ENCODE measurements at places on chromosomes 1 and 21. TPM values are rescaled to one million over a fixed set of nuclear protein-coding genes. Genes with fewer than 3 reads are reported as not detected.
A peak's percentile ranks its signal among the peaks of the same experiment; 100 is the strongest.

The OLFM3 gene
- not detected for total RNA-seq

The CELA3A gene
- total RNA-seq = 5.2 TPM

- no peak for DNase-seq
- no peaks in the 10 kb centered on the region for H3K4me1 ChIP-seq
- H3K27me3 ChIP-seq = no peaks in the 10 kb centered on the region
- no peak overlapping the region for H3K4me3 ChIP-seq
Observed at GRCh38 chr1:162335126-162335525, 41.5 kb downstream of the SPATA46 start.

- no peak overlapping the region for H3K4me3 ChIP-seq
- H3K4me1 ChIP-seq = no peaks in the 10 kb centered on the region
- peak; percentile 75 for DNase-seq
- H3K36me3 ChIP-seq = no peaks in the 10 kb centered on the region
- no peak overlapping the region for H3K27ac ChIP-seq
Observed at GRCh38 chr1:228316589-228317387, 89.8 kb downstream of the TRIM11 start.

The FAM72D gene
- 0.29 TPM for total RNA-seq

The FAM163A gene
- not detected for total RNA-seq

DNA sequence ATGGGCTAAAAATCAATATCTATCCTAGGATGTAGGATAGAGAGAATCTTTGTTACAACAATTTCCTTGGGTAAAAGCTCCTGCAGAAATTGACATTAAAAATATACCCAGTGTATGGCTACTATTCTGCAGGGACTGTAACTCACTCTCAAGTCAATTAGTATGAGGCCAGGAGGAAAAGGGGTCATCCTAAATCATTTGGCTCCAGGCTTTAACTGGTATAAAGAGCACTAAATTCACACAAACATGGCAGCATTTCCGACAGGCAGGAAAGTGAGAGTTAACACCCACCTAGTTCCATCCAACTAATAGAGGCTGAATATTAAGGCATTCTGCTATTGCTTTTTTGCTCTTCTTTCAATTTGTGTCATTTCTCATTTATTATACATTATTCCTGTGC, 218.6 kb upstream of the C1orf87 start:
- no peaks in the 10 kb centered on the region for H3K4me1 ChIP-seq
- no peak overlapping the region for H3K4me3 ChIP-seq
- H3K36me3 ChIP-seq = no peaks in the 10 kb centered on the region
- no peak for DNase-seq

GRCh38 chr1:19737104-19737825, 62.5 kb downstream of the TMCO4 start:
- peaks cover 3% of the 10 kb centered on the region for H3K4me1 ChIP-seq
- H3K36me3 ChIP-seq = no peaks in the 10 kb centered on the region
- H3K27ac ChIP-seq = peak overlapping the region; percentile 97
- H3K27me3 ChIP-seq = no peaks in the 10 kb centered on the region

DNA sequence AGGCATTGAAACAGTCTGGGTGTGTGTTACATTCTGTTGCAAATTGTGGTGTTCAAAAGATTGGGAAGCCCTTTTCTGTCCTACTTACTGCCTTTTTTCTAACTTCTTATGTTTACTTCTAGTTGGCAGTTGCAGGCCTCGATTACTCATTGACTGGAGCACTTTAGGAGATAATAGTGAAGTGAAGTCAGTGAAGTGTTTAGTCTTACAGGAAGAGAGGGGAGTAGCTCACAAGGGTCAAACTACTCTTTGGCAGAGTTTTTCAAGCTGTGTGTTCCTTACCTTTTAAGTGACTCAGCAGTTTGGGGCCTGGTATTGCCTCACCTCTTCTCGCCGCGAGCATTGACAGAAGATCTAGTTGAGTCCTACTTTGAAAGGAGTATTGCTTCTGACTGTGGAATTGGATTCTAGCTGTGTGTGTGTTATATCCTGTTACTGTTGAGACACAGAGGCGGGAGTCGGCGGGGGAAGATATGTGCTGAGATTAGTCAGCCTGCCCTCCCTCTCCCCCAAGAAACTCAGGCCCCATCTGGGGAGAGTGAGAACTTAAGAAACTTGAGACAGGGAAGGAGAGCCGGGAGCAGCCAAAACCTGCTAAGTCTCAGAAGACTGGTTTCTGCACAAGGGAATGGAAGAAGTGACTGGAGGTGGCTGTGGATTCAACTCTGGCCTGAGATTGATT, 19.3 kb downstream of the AHCYL1 start:
- no peak overlapping the region for H3K4me3 ChIP-seq
- no peaks in the 10 kb centered on the region for H3K27me3 ChIP-seq
- peaks cover under 1% of the 10 kb centered on the region for H3K36me3 ChIP-seq
- DNase-seq = peak; percentile 85
- peak overlapping the region; percentile 38 for H3K27ac ChIP-seq
- H3K4me1 ChIP-seq = no peaks in the 10 kb centered on the region

The NBPF4 gene
- 0.19 TPM for total RNA-seq

DNA sequence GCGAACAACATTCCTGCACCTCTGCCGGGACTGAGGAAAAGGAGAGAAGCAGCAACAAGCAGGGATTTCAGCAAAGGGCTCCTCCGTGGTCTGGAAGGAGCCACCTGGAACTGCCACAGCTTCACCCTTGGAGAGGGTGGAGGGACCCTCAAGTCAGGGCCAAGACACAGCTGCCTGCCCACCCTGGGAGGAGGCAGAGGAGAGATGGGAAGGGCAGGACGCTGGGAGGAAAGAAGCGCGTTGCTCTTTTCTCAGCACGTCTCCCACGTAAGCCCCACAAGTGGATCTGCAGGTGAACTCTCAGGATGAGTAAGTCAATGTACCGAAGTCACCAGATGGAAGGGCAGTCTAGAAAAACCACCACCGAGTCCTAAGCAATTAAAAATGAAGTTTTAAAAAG, 39.6 kb downstream of the SLC19A1 start:
- no peak overlapping the region for H3K4me3 ChIP-seq
- H3K27ac ChIP-seq = no peak overlapping the region
- no peaks in the 10 kb centered on the region for H3K36me3 ChIP-seq
- H3K27me3 ChIP-seq = no peaks in the 10 kb centered on the region
- H3K4me1 ChIP-seq = no peaks in the 10 kb centered on the region

The TPRG1L gene
- total RNA-seq = 35.4 TPM

DNA sequence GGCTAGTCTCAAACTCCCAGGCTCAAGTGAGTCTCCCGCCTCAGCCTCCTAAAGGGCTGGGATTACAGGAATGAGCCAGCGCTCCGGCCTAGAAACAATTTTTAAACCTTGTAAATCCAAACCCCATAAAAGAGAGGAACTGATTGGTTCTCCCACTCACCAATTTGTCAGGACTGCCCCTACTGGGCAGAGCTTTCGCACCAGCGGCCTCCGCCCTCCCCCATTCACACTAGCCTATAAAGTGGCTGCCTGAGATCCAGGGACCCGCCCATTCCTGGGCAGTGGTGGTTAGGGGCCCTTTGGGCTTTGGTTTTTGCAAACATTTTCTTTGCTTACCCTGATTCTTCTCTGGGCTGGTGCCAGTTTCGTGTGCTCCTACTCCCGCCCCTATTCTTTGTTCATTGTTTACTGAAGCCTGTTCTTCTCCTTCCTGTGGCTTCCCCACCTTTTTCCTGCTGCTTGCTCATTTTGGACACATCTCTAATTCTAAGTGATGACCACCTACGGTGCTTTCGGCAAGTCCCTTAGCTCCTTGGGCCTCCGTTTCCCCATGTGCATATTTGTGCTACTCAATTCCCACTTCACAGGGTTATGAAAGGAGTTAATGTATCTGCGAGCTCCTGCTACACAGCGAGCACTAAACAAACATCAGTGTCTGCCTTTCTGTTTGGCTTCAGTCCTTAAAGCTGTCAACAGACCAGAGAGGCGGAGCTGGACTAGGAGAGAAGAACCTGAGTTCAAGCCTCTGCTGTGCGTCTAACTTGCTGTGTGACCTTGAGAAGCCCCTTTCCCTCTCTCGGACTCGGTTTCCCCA, 39.8 kb upstream of the CLIC4 start:
- H3K27ac ChIP-seq = no peak overlapping the region
- no peaks in the 10 kb centered on the region for H3K4me1 ChIP-seq
- H3K27me3 ChIP-seq = no peaks in the 10 kb centered on the region
- H3K36me3 ChIP-seq = no peaks in the 10 kb centered on the region
- DNase-seq = peak; percentile 87

The FAM151A gene
- not detected for total RNA-seq

GRCh38 chr1:209162651-209163050, 420.9 kb upstream of the CAMK1G start:
- no peak for DNase-seq
- H3K36me3 ChIP-seq = no peaks in the 10 kb centered on the region
- H3K27ac ChIP-seq = no peak overlapping the region
- H3K4me1 ChIP-seq = no peaks in the 10 kb centered on the region
- H3K4me3 ChIP-seq = no peak overlapping the region
- no peaks in the 10 kb centered on the region for H3K27me3 ChIP-seq

GRCh38 chr1:244893836-244894235, 29.5 kb upstream of the HNRNPU start:
- H3K27ac ChIP-seq = no peak overlapping the region
- no peaks in the 10 kb centered on the region for H3K4me1 ChIP-seq
- no peaks in the 10 kb centered on the region for H3K36me3 ChIP-seq
- H3K4me3 ChIP-seq = no peak overlapping the region
- no peak for DNase-seq

The TDRD5 gene
- total RNA-seq = 0.36 TPM

DNA sequence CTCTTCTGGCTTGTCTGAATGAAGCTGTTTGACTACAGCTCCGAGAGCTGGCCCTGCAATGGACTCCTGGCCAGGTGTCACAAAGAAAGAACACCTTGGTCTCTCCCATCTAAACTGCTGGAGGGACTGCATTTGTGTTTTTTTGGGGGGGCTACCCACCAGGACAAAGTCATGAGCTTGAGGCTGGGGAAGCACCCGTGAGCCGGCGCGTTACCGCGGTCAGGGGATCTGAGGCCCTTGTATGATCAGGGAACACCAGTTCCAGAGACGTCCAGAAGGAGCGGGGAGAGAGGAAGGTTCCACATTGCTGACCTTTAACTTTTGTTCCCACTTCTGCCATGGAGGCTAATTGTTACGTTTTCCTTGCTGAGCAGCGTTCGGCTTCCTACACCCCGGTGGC, 84.5 kb upstream of the C1orf174 start:
- no peak overlapping the region for H3K27ac ChIP-seq
- no peak for DNase-seq
- H3K4me1 ChIP-seq = no peaks in the 10 kb centered on the region

DNA sequence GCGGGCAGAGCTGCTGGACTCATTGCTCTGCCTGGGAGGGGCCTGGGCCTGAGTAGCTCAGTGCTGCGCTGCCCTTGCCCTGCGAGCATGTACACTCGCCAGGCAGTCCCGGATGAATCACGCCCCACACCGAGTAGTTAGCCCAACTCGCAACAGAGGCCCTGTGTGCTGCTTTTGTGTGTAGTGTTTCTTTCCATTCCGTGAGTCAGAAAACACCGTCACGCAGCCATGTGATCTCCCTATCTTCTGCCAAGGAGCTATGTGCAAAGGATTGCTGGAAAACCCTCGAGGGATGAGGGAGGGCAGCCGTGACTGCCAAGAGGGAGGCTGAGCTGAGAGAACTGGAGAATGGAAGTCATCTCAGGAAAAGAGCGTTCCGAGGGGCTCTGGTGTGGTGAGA, 37.3 kb downstream of the NENF start:
- H3K4me3 ChIP-seq = no peak overlapping the region
- DNase-seq = peak; percentile 95
- H3K4me1 ChIP-seq = no peaks in the 10 kb centered on the region

All from aorta (tissue), 5 donors.